ENCODE measurements at places on chromosomes 3 and 15.

- peak; percentile 43 for DNase-seq
These were observed 817 bp downstream of the USP3 start for GRCh38 chr15:63504979-63505841.

GRCh38 chr3:188468196-188468595, 314.2 kb downstream of the LPP start:
- DNase-seq, result no peak

- DNase-seq, result no peak
These were observed 908.1 kb downstream of the DIPK2A start for GRCh38 chr3:144879701-144880100.

- DNase-seq, result no peak
These were observed 40.1 kb upstream of the PARP14 start for GRCh38 chr3:122640437-122640999.

DNA sequence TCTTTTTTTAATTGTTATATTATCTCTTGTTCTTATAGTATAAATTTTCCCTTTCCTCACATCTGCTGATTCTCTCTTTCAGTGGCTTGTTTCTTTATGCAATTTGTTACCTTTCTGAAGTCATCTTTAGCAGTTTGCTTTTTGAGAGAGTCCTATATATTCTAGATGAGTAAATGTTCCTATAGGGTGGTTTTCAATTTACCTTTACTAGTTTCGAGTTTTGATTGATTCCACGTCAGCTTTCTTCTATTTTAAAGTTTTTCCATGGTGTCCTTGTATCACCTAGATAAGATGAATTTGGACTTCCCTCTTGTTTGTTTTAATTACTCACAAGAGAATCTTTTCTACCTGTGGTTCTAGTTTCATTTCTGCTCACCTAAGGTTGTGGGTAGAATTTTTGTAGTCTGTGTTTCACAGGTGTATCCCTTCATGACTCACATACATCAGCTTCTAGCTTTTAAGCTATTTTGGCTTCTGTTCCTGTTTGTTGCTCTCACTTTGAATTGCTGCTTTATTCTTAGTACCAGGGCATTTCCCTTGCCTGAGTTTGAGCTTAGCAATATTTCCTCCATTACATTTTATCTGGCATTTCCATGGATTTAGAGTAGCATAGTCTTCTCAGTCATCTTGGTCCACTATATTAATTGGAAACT, 6.4 kb downstream of the TEX9 start:
- DNase-seq, result no peak

DNA sequence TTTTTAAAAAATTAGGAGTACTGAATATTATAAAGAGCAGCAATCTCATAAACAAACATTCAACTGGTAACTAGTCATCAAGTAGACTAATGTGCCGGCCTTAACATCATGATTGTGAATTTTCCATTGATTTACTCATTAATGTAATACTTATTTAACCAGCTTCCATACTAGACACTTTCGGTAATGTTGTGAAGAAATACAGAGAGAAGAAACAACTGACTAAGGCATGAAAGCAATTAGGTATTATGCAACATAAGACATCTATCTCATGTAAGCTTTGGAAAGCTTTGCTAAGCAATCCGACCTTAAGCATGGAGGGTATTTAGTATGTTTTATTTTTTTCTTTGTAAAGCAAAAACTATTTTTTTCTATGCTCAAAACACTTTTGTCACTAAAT, 108.0 kb downstream of the IL1RAP start:
- no peak for DNase-seq

DNA sequence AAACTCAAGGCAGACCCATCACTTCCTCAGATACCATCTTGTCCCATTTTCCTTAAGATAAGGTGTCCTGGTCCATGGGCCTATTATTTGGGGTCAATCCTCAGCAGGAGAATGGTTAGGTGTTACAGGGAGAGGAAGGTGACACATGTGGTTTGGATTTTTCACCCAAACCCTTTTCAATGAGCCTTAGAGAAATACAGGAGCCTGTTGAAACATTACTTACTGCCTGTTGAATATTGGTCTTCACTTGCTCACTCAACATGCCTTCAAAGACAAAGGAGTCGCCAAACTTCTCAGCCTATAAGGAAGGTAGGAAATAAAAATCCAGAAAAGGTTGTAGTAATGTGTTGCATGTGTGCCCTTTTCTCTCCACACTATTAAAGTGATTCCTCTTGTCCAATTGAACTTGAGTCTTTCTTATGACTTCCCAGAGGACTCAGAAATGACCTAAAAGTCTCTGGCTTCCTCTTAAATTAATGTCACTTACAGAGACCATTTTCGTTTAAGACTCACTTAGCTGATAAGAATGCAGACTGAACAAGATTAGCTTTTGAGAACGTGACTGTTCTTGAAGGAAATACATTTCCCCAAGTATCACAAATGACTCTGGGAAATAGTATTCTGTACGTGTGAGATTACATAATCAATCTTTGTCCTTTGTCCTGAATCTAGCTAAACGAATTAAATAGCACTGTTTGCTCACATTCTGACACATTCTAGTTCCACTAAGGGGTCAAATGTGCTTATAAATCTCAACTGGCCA, 17.8 kb downstream of the SUMF1 start:
- DNase-seq, result no peak

DNA sequence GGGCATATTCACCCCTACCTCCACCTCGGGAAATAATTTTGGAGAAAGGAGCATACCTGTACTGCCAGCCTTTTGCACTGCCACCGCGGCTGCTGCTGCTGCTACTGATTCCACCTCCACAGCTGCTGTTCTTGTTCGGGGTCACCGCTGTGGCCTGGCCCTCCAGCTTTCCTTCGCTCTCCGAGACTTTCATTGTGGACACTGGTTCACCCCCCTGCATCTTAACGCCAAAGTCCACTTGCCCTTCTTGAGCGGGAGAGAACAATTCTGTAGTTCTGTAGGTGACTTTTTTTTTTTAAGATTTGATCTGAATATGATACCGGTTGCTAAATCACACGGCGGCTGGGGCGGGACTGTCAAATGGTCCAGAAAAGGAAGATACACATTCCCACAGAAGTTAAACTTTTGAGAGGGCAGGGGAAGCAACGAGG, 701 bp downstream of the OSBPL11 start:
- no peak for DNase-seq

GRCh38 chr3:48013288-48013980, 2.8 kb downstream of the MAP4 start:
- no peak for DNase-seq

DNA sequence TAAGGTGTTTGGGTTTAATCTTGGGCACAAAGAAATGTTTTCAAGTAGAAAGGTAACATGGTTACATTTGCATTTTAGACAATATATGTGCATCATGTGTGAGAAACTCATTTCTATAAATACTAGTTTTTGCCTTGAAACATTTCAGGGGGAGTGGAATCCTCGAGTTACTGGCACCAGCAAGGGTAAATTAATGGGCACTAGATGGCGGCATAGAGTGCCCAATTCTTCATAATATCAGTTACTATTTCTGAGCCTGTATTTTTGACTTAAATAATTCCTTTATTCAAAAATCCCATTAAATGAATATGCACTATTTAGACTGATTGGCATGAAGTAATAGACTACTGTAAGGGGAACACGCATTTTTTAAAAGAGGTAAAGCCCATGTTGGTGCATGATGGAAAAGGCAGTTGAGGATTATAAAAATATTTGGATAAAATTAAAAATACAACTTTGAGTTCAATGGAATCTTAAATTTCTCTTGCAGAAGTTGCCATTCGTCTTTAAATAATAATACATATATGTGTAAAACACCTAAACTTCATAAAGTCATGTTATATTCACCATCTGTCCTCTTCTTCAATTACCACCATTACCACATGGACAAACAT, 106.3 kb downstream of the ZBTB20 start:
- no peak for DNase-seq

DNA sequence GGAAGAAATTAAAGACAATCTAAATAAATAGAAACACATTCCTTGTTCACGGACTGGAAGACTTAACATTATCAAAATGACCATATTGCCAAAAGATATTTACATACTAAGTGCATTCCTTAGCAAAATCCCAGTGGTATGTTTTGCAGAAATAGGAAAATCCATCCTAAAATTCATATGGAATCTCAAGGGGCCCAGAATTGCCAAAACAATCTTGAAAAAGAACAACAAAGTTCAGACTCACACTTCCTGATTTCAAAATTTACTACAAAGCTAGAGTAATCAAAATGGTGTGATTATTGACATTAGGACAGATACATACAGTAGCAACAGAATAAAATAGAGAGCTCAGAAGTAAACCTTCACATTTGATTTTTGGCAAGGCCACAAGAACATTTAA, 515.5 kb downstream of the OCA2 start:
- no peak for DNase-seq

DNA sequence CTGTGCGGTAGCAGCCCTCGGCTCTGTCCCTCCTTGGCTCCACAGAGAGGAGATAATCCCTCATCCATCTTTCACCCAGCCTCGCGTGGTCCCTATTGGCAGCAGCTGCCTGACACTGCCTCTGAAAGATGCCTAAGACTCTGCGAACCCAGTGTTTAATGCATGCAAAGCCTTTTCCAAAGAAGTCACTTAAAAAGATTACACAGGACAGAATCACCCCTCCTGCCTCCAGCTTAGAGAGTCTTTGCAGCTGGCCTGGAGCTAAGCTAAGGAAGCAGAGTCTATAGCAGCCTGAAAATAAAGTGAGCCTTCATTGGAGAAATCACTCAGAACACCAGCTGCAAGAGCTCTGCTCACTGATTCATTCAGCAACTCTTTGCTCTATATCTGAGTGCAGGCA, 247.2 kb downstream of the SHQ1 start:
- DNase-seq, result no peak

GRCh38 chr3:123150449-123151215, 51.1 kb upstream of the SEC22A start:
- DNase-seq, result no peak

DNA sequence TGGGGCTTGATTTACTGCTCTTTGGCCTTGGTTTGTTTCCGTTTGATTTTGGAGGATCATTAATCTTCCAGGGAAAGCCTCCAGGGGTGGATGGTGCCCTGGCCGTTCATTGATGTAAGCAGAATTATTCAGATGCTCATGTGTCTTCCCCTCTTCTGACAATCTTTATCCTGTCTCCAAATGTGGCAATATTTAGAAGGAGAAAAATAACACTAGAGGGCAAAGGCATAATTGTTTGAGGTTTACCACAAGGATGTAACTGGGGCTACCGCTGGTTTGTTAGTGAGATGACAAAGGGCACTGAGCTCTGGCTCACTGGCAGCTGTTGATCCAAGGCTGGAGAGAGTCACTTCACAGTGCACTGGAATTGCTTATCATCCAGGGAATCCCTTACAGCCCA, 18.2 kb upstream of the PLCL2 start:
- no peak for DNase-seq

DNA sequence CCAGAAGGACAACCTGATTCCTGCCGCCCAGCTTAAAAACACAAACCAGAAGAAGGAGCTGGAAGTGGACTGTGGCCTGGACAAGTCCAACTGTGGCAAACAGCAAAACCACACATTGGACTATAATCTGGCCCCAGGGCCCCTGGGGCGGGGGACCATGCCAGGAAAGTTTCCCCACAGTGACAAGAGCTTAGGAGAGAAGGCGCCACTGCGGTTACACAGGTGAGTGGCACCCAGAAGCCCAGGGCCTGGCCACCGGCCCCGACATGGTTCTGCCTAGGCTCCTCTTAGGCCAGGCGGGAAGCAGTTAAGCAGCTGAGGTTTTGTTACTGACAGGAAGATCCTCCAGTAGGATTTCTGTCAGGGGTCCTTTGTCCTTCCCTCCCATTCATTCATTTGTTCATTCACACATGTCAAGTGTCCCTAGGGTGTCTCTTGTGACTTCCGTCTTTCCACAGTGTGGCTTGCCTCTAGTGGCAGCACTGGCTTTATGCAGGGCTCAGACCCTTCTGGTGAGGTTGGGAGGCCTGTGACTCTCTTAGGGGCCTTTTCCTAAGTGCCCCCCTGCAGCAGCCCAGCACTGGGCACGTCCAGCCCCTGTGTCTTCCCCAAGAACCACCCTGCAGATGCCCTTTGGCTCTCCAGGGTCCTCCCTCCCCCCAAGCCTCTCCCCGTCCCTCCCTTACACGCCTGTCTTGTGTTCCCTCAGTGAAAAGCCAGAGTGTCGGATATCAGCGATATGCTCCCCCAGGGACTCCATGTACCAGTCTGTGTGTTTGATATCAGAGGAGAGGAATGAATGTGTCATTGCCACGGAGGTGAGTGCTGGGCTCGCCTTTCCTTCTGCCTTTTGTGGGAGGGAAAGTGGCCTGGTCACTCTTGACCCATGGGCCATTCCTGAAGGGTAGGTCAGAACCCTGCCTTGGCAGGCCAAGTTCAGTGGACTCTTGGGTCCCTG, 7.8 kb downstream of the DLL4 start:
- no peak for DNase-seq

GRCh38 chr3:138034918-138035317, 25.0 kb downstream of the CLDN18 start:
- no peak for DNase-seq

GRCh38 chr3:87436781-87437543, 160.6 kb upstream of the POU1F1 start:
- DNase-seq, result no peak

DNA sequence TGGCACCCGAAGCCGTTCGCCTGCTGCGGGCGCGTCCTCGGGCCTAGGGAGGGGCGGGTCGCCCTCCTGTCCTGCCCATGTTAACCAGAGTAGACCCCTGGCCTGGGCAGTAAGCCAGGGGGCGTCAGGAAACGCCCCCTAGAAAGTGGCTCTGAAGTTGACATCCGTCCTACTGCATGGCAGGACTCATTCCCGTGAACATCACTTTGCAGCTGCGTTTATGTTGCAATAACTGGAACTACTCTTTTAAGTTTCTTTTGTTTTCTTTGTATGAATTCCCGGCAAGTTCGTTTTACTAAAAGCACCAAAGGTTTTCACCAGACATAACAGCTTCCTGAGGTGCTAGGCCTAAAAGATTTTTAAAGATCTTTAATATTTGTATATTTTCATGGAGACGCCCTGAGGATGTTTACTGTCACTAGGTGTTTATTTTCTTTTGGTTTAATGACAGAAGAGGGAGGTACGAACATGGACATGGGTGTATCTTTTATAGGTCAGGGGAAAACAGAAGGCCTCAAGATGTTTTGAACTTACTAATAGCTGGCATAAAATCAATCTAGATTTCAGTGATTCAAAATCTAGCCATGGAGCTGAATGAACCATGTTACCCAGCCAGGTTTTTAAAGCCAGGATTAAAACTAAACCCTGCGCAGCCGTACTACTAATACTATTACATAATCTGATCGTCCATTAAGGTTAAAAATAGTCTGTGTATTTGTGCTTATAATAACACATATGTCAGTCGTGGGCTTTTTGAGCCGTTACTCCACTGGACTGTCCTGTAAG, 1.0 kb downstream of the C15orf61 start:
- no peak for DNase-seq

GRCh38 chr3:18237251-18238005, 187.7 kb downstream of the SATB1 start:
- DNase-seq, result no peak
